ENCODE measurements at places on chromosomes 5 and 9. TPM values are rescaled to one million over a fixed set of nuclear protein-coding genes. Genes with fewer than 3 reads are reported as not detected.

DNA sequence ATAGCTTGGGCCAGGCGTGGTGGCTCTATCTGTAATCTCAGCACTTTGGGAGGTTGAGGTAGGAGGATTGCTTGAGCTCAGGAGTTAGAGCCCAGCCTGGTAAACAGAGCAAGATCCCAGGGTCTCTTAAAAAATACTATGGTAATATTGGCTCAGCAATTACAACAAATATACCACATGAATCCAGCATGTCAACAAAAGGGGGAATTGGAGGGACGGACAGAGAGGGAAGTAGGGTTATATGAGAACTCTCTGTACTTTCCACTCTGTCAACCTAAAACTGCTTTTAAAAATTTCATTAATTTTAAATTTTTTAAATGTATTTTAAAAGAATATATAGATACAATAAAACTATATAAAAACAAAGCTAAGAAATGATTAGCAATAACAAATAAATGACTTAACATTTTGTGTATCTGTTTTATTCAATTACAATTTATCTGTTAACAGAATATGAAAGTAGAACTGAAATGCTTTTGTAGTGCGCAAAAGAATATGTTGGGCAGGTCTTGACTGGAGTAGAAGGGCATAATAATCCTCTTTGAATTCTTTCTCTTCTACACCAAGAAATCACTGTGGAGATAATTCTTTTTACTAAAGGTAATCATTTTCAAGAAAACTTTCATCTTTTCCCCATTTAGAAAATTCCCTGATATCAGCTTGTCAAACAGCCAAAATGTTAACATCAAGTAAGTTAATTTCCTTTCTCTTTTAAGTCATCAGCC, 12.9 kb upstream of the CDC42SE2 start:
- no peak for DNase-seq

The GKAP1 gene
- 158 TPM for total RNA-seq

The EGFLAM gene
- 15.2 TPM for total RNA-seq

The TERT gene
- 4.4 TPM for total RNA-seq

- no peak for DNase-seq
Observed at GRCh38 chr5:121273833-121274433, 577.7 kb upstream of the FTMT start.

GRCh38 chr9:30058463-30058862, 2326.0 kb upstream of the ACO1 start:
- no peak for DNase-seq

DNA sequence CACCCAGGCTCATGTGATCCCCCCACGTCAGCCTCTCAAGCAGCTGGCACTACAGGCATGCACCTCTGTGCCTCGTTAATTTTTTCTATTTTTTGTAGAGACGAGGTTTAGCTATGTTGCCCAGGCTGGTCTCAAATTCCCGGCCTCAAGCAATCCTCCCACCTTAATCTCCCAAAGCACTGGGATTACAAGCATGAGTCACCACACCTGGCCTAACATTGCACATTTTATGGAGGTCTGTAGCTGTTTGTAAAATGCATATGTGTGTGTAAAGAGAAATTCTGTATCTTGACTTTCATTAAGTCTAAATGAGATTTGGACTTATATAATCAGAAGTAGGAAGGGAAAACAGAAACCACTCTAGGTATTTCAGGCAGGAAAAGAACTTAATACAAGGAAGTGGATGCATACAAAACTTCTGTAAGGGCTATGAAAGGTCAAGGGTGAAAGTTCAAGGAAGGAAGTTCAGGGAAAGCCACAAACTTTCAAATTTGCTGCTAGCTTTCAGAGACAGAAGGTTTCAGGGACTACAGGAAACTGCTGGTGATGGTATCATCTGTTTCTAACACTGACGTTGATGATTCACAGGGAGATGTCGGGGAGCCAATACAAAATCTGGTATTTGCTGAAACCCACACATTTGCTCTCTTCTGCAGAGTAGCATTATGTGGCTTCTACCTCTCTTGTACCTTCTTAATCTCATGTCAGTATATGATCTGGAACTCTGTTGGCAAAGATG, 209.4 kb downstream of the PIK3R1 start:
- no peak for DNase-seq

GRCh38 chr9:110143485-110143884, 64.5 kb downstream of the C9orf152 start:
- no peak for DNase-seq

GRCh38 chr9:85716031-85716877, 25.5 kb downstream of the AGTPBP1 start:
- DNase-seq, result no peak

DNA sequence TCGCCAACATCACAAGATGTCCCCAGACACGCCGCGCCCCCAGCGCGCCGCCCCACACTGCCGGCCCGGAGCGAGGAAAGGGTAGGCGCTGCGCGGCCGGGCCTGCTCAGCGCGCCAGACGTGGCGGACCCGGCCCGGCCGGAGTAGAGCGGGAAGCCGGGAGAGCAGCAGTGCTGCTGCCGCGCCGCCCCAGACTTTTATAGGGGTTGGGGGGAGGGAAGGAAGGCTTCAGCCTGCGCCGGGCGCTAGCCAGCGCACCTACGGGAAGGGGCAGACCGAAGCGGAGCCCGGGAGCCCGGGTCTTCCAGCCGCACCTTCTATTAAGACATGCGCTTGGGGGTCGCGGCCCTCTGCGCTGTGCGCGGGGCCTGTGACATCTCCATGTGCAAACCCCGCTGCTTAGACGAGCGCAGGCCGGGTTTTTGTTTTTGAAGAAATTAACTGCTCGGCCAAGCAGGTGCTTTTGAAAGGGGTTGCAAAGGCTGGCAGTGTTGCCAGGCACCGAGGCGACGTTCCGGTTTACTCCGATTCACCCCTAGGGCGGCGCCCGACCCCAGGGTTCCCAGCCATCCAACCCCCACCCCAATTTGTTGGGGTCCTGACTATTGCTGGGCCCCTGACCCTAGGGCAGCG, 353 bp upstream of the PAX5 start:
- DNase-seq, result peak; percentile 18

GRCh38 chr5:156328161-156328560, 1.2 kb downstream of the SGCD start:
- no peak for DNase-seq

- no peak for DNase-seq
Observed at GRCh38 chr5:156685481-156685880, 164.6 kb upstream of the PPP1R2B start.
